DMS 273 treated with DMSO at 0.1 percent for 48 hours (cell line): ENCODE measurements at places on chromosomes 2 and 18.

DNA sequence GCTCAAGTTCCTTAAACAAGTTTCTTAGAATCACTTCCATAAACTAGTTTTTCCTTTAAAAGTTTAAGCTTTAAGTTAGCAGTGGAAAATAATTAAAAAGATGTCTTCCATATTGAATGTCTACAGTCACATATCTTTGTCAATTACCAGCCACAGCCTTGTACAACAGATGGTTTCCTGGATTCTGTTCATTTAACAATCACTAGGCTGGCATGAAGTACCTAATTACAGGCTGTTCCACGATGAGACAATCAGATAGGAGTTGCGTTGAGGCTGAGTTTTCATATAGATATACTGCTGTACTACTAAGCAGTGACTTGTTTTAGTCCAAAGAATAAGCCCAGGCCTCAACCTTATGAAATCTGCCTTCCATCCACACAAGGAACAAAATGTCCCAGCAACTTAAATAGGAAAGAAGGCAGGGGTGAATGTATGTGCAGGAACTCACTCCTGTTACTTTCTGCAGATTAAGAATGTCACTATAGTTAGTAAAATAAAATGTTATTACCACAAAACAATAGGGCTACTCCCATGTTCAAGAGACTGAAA lies 131.0 kb downstream of the ZAP70 start:
- peak; percentile 79 for DNase-seq

DNA sequence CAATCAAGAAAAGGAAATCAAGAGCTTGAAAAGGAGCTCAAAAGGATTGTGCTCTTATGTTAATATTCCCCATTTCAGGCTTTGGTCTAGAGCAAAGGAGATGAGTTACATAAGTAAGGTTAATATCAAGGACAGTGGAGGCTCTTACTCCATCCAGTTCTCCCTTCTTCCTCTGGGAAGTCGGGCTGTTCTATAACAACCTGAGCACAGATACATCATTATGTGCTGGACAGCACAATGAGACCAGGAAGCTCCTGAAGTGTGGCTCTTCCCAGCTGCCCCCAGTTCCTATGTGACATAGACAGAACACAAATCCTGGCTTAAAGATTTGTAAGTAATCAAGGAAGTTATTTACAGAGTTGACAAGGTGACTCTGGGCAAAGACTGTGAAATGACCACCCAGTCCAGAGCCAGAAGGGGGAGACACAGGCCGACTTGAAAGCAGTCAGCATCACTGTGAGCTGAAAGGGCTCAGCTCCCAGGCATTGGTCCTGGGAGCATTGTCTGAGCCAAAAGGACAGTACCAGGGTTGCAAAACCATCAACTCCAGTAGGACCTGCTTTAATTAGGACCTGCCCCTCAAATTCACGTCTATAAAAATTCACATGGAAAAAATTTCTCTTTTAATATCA lies 917.6 kb upstream of the ACVR2A start:
- DNase-seq = no peak

- no peak for DNase-seq
Observed at GRCh38 chr2:50766058-50766457, 265.9 kb downstream of the NRXN1 start.

DNA sequence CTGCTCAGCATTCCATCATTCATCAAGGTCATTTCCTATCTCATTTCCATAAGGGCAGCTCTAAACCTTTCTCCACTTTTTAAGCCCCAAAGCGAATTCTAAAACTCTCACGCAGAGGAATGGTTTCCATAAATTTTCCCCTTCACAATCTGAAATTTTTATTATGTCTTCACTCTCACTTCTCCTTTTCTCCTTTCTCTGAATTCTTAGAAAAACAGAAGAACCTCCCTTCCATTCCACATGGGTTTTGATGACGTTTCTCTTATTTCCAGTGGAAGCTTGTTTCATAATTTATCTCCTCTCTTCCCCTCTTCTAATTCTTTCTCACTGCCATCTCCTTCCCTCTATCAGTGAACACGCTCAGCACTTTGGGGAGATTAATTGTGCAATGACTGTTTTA lies 97.3 kb downstream of the SPATS2L start:
- no peak for DNase-seq

DNA sequence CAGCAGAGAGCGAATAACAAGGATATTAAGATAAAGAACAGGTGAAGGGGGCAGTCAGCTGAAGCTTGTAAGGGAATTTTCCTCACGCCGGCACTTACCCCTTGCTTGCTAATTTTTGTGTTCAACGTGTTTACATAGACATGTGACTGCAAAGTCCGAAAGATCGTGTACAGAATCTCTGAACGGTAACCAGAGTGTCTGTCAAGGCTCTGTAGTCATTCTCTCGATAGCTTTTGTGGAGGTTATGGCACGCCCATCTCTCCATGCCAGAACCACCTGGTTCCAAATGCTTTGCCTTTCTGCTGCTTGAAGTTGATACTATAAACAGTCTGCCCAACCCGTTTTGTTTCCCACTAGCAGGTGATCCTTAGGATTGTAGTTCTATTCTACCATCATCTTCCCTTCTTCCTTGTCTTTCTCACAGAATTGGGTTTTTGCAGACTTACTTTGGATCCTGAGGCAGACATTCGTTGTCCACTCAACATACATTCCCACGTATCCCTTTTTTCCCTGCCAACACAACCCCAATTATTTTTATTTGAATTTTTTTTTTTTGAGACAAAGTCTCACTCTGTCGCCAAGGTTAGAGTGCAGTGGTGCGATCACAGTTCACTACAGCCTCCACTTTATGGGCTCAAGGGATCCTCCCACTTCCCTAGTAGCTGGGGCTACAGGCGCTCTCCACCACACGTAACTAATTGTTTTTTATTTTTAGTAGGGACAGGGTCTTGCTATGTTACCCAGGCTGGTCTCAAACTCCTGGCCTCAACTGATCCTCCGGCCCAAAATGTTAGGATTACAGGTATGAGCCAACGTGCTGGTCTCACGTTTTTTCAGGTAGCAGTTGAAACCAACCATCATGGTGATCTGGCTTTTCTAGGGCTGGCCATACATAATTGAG lies 1.3 kb upstream of the USP34 start:
- DNase-seq = peak; percentile 20

DNA sequence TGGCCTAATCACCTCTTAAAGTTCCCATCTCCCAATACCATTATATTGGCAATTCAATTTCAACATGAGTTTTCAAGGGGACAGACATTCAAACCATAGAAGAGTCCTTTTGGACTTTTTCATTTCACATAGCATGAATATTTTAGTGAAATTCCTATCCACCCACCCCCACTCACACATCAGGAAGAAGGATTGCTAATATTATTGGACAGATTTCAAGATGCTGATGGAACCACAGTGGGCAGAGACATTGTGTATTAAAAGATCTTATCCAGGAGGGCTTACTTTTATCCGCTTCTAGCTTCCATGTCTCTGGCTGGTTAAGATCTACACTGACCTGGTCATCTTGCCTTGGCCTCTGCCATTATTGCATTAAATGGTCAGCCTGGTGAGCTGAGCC lies 297.4 kb upstream of the ACVR2A start:
- no peak for DNase-seq

GRCh38 chr2:9778471-9779316 lies 64.6 kb upstream of the TAF1B start:
- no peak for DNase-seq

DNA sequence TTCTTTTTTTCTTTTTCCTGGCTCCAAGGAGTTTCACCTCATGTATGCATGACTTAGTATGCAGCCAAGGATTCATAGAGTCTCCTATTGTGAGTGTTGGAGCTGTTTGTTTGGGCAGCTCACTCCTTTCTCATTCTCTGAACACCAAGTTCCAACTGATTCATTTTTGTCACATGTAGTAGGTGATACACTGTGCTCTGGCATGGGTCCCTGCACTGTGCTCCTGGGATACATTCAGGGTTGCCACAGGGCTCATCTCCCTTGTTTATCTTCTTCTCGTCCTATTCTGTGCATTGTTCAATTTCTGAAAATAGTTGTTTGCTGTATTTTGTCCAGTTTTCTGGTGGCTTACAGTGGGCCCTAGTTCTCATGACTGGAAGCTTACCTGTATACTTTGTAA lies 96.8 kb downstream of the ZNF407 start:
- no peak for DNase-seq

DNA sequence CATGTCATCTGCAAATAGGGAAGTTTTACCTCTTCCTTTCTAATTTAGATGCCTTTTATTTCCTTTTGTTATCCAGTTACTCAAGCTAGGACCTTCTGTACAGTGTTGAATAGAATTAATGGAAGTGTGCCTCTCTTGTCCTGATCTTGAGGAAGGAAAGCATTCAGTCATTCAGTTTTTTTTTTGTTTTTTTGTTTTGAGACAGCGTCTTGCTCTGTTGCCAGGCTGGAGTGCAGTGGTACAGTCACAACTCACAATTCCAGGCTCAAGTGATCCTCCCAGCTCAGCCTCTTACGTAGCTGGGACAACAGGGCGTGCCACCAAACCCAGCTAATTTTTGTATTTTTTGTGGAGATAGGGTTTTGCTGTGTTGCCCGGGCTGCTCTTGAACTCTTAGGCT lies 203.9 kb upstream of the ALPP start:
- no peak for DNase-seq

DNA sequence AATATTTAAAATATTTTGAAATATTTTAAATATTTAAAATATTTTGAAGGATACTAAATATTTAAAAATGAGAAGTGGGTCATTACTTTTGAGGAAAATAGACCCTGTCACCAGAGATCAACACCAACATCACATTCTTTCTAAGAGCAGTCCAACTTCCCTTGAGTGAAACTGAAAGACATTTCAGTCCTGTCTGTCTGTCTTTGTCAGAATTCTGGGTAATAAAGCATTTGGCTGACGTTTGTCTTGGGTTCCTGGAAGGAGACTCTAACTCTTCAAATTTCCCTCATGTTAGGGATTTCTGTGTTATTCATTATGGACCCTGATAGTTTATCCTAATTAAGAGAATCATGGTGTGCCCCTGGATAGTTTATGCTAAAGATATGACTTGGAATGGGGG lies 32.8 kb downstream of the TTC21B start:
- DNase-seq = no peak

DNA sequence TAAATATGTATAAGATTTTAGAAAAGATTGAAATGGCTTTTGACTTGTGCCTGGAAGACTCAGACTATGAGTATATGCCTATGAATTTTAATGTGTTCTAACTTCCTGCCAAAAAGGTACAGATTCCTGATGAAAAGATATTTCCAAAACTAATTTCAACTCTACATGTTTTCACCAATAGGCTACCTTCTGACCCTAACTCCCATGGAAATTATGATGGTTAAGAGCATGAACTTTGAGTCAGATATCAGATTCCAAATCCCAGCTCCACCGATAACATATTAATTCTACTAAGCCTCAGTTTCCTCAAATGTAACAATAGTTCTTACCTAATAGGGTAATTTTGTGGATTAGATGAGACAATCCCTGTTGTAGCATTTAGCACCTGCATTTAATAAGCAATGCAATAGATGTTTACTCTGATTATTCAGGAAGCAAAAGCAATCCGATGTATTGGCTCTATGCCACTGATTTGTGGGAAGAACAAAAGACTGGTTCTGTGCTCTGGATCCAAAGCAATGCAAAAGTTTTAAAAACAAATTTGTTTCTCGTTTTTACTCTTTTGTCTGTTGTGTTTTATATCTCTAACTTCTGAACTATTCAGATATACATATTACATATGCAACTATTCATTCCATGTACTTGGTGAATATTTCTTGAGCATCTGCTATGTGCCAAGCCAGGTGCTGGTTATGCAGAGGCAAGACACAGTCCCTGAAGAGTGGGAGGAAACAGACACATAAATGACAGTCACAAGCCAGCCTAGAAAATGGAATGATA lies 115.4 kb downstream of the GATA6 start:
- no peak for DNase-seq

DNA sequence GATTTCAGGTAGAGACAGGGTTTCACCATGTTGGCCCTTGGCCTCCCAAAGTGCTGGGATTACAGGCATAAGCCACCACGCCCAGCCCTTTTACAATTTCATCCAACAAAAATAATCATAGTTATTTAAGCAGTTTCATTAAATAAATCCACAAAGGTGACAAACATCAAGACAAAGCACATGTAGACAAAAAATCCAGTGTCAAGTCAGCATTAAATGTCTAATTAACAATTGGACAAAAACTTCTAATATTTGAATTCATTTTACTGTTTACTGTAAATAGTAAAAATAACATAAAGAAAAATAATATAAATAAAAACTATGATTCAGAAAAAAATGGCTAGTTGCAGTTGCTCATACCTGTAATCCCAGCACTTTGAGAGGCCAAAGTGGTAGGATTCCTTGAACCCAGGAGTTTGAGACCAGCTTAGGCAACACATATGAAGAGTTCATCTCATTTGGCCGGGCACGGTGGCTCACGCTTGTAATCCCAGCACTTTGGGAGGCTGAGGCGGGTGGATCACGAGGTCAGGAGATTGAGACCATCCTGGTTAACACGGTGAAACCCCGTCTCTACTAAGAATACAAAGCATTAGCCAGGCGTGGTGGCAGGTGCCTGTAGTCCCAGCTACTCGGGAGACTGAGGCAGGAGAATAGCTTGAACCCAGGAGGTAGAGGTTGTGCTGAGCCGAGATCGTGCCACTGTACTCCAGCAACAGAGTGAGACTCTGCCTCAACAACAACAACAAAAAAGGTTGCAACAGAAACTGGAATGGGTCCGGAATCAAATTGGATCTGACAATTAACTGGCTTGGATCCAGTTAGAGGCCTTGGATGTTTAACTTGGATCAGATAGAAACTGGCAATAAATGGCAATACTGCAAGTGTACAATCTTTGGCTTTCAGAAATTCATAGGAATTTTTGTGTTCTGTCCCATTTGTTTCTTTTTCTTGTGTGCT lies 56.9 kb upstream of the MAT2A start:
- DNase-seq = no peak

- no peak for DNase-seq
Observed at GRCh38 chr18:6328621-6329010, 86.1 kb downstream of the L3MBTL4 start.

DNA sequence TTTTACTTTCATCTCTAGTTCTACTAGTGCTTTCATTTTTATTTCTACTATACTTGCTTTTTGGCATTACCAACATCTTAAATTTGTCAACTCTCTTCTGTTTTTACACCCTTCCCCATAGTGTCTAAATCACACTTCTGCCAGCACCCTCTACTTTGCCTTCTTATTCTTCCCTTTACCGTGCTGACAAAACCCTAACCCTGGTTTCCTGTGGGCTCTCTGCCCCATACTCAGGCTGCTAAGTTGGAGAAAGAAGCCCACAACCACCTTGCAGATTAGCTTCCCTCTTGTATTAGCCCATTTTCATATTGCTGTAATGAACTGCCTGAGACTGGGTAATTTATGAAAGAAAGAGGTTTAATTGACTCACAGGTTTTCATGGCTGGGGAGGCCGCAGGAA lies 24.8 kb downstream of the GIGYF2 start:
- DNase-seq = no peak

GRCh38 chr2:44965684-44966083 lies 24.2 kb downstream of the SIX3 start:
- no peak for DNase-seq
